ENCODE measurements at places on chromosomes 4 and X. TPM values are rescaled to one million over a fixed set of nuclear protein-coding genes. Genes with fewer than 3 reads are reported as not detected.

- H3K4me3 ChIP-seq = no peak overlapping the region
- peaks cover 14% of the 10 kb centered on the region for H3K4me1 ChIP-seq
- H3K27me3 ChIP-seq = no peaks in the 10 kb centered on the region
- H3K27ac ChIP-seq = no peak overlapping the region
- no peaks in the 10 kb centered on the region for H3K36me3 ChIP-seq
Observed at GRCh38 chr4:38004062-38004461, 43.9 kb downstream of the PTTG2 start.

The AWAT2 gene
- not detected for total RNA-seq

GRCh38 chr4:96955226-96955625, 1115.3 kb downstream of the PDHA2 start:
- DNase-seq = no peak
- no peak overlapping the region for H3K4me3 ChIP-seq
- no peaks in the 10 kb centered on the region for H3K36me3 ChIP-seq
- H3K27ac ChIP-seq = no peak overlapping the region
- H3K27me3 ChIP-seq = no peaks in the 10 kb centered on the region

The STK32B gene
- total RNA-seq = 0.56 TPM

The COL25A1 gene
- 22.7 TPM for total RNA-seq

DNA sequence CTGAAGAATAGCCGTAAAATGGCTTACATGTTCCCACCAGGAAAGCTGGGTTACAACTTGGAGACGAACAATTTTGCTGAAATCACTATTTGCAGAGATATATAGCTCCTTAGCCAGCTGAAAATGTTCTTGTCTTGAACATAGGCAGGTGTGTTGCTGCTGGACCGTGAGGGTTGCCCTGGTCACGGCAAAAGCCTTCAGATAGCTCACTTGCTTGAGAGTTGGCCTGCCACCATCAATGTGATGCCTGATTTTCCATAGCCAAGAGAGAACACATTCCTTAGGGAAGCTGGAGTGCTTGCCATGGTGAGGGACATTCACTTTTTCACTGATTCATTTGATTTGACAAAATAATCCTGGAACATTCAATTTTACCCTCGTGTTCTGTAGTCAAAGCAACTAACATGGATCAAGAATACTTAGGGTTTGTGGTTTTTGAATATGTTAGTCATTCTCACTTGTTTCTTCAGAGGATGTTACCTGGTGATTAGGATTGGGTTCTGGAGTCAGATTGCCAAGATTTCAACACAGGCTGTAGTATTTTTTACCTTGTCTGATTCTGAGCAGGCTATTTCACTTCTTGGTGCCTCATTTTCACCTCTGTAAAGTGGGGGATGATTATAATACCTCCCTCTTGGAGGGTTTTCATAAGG, 536.9 kb downstream of the RAPGEF2 start:
- no peaks in the 10 kb centered on the region for H3K36me3 ChIP-seq
- H3K27ac ChIP-seq = no peak overlapping the region
- H3K4me1 ChIP-seq = no peaks in the 10 kb centered on the region
- no peak for DNase-seq
- no peak overlapping the region for H3K4me3 ChIP-seq
- H3K27me3 ChIP-seq = peaks cover 1% of the 10 kb centered on the region

The FAM53A gene
- 1.8 TPM for total RNA-seq

The PRMT9 gene
- 8.3 TPM for total RNA-seq

The GYPE gene
- total RNA-seq = 0.41 TPM

GRCh38 chr4:107278791-107279483, 242.8 kb upstream of the DKK2 start:
- no peaks in the 10 kb centered on the region for H3K36me3 ChIP-seq
- H3K4me1 ChIP-seq = peaks cover 15% of the 10 kb centered on the region
- H3K4me3 ChIP-seq = no peak overlapping the region
- H3K27me3 ChIP-seq = no peaks in the 10 kb centered on the region
- DNase-seq = no peak

DNA sequence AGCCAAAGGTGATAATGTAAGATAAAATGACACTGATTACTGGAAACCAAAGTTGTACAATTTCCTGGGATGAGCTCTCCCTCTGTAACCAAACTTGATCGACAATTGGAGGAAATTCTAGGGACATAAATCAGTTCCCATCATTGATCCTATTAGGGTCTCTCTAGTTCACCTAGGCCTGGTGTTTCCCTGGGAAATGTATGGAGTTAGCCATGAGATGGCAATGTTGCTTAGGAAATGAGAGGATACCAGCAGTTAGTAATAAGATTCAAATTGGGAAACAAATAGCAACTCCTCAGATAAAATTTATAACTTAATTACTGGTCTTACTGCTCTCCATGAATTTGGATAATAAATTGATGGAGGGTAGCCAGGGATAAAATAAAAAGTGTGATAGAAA, 52.2 kb downstream of the SPATA18 start:
- no peaks in the 10 kb centered on the region for H3K36me3 ChIP-seq
- no peaks in the 10 kb centered on the region for H3K27me3 ChIP-seq
- H3K4me1 ChIP-seq = peaks cover 5% of the 10 kb centered on the region

DNA sequence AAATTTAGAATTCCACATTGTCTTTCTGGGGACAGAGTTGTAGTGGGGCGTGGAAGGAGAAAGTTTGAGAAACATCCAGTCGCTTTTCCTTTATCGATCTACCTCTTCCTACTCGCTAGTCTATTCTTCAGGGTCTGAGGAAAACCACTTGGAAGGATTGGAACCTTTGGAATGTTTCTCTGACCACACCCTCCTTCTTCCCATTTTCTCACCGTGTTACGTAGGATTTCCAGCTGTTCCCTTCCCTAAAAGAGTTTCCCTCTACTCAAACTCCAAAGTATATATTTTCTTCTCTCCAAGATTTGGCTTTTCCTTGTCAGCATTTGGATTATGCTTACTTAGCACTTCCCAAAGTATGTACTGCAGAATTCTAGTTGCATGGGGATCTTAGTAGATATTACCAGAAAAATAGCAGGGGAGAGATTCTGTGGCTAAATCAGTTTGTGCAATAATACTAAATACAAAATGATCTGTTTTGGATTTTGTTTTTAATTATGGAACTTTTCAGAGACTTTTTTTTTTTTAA, 4.9 kb downstream of the ENPEP start:
- H3K36me3 ChIP-seq = peaks cover 4% of the 10 kb centered on the region
- DNase-seq = no peak
- H3K27me3 ChIP-seq = no peaks in the 10 kb centered on the region

GRCh38 chr4:85128246-85129204, 162.0 kb upstream of the WDFY3 start:
- H3K27me3 ChIP-seq = peaks cover 5% of the 10 kb centered on the region
- H3K36me3 ChIP-seq = peaks cover 3% of the 10 kb centered on the region
- H3K27ac ChIP-seq = no peak overlapping the region
- peaks cover 16% of the 10 kb centered on the region for H3K4me1 ChIP-seq
- H3K4me3 ChIP-seq = no peak overlapping the region

DNA sequence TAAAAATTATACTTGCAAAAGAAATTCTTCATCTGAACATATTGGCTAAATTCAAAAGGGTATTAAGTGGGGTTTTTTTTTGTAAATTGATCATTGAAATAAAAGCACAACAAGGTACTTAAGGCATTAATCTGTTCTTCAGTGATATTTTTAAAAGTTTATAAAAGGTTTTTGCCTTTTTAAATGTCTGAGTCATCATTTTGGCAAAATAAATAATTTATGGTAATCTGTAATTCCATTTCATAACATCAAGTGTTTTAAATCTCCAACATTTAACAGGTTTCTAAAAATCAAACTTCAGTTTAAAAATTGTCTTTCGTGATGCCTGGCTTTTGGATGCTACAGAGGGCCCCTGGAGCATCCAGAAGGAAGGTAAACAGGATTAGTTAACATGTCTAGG, 27.4 kb downstream of the NLRP2B start:
- no peak overlapping the region for H3K27ac ChIP-seq
- no peaks in the 10 kb centered on the region for H3K36me3 ChIP-seq
- no peaks in the 10 kb centered on the region for H3K27me3 ChIP-seq
- H3K4me3 ChIP-seq = no peak overlapping the region

DNA sequence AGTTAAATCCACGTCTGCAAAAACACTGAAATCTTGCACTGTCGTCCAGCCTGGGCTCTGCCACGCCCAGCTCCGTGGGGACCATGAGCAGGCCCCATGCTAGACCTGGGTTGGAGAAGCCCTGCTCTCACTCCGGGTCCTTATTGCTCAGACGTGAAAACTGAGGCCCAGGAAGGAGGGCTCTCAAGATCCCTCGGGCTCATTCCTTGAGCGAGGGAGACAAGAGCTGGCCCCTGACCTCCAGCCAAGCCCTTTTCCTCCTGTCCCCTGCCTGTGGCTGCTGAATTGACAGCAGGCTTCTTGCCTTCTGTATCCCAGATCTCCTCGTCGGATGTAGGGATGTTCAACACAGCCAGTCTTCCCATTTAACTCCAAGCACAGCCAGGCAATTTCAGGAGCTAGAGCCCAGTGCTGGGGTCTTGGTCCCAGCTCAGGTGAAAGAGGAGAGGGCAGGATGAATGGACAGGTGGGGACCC, 109.5 kb downstream of the CPZ start:
- no peak overlapping the region for H3K27ac ChIP-seq
- H3K4me1 ChIP-seq = no peaks in the 10 kb centered on the region
- no peaks in the 10 kb centered on the region for H3K36me3 ChIP-seq
- H3K27me3 ChIP-seq = peaks cover 8% of the 10 kb centered on the region
- DNase-seq = no peak

The SCML2 gene
- 26.0 TPM for total RNA-seq

The TIMP1 gene
- 267 TPM for total RNA-seq

DNA sequence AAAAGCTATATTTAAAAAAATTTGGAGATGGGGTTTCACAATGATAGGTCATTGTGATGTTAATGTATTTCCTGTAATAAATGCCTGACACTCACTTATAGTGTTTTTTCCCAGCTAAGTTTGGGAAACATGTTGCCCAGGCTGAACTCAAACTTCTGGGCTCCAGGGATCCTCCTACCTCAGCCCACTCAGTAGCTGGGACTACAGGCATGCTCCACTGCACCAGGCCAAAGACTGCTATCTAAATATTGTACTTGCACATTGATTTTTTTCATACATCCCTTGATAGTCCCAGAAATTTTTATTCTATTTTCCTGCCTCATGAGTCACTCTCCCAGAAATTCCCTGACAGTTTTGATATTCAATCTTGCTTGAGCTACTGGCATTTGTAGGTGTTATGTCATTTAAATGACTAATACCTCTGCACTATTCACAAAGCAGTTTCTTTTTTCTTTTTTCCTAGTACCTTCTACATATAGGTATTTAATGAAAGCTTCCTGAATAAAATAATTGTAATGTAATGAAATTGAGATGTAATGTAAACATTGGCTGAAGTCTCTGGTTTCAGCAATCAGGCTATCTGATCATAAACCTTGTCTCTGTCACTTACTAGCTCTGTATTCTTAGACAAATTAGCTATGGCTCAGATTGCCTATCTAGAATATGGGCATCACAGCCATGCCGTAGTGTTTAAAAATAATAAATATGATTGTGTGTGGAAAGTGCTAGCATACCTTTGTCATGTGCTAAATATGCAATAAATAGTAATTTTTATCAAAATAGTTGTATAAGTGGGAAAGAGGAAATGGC, 1973.0 kb upstream of the AGA start:
- H3K27ac ChIP-seq = no peak overlapping the region
- H3K27me3 ChIP-seq = peaks cover 2% of the 10 kb centered on the region
- H3K4me3 ChIP-seq = no peak overlapping the region
- DNase-seq = no peak

The F8A3 gene
- 0.31 TPM for total RNA-seq

- no peak for DNase-seq
- peaks cover 11% of the 10 kb centered on the region for H3K36me3 ChIP-seq
- no peak overlapping the region for H3K27ac ChIP-seq
Observed at GRCh38 chrX:24761306-24761705, 67.6 kb downstream of the POLA1 start.

The BEX5 gene
- total RNA-seq = 45.4 TPM

The ZAR1 gene
- total RNA-seq = not detected

GRCh38 chrX:4690521-4690920, 977.1 kb upstream of the PRKX start:
- no peak for DNase-seq
- H3K27ac ChIP-seq = no peak overlapping the region
- no peak overlapping the region for H3K4me3 ChIP-seq
- no peaks in the 10 kb centered on the region for H3K36me3 ChIP-seq

DNA sequence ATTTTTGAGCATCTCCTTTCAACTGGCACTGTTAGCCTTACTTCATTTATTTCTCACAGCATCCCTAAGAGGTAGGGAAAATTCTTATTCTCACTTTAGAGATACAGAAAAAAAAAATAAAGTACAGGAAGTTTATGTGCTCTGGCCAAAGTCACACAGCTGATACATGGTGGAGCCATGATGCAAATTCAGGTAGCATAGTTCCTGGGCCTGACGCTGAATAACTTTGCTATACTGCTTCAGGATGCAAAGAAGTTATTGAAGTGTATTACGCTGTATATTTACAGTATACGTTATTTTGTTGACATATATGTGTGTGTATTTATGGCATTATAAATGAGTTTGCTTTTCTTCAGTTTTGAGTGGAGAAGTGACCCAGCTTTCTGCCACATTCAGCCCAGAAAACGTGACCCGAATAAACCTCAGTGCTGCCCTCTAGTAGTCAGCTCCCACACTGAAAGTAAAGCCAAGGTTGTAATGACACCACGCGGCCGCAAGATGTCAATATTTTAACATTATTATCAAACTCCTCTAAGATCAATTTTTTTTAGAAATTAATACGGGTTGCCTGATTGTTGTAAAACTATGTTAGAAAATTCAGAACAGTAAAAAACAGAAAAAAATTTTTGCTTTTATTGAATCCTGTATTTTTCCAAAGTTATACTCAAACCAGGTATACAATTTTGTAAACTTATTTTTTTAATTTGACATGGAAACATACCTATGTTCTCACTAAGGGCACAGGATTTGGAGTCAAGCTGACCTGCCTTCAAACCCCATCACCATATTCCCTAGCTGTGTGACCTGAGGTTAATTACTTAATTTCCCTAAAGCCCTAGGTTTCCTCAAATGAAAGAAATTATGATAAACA, 3.8 kb upstream of the GUCY2F start:
- H3K36me3 ChIP-seq = no peaks in the 10 kb centered on the region
- no peak overlapping the region for H3K27ac ChIP-seq
- H3K4me3 ChIP-seq = no peak overlapping the region
- H3K27me3 ChIP-seq = no peaks in the 10 kb centered on the region

- H3K4me1 ChIP-seq = peaks cover 2% of the 10 kb centered on the region
- no peak overlapping the region for H3K27ac ChIP-seq
- no peaks in the 10 kb centered on the region for H3K27me3 ChIP-seq
- no peak overlapping the region for H3K4me3 ChIP-seq
Observed at GRCh38 chrX:11781734-11782370, 23.8 kb downstream of the MSL3 start.

GRCh38 chrX:3592184-3592583, 121.3 kb downstream of the PRKX start:
- no peaks in the 10 kb centered on the region for H3K36me3 ChIP-seq
- H3K27ac ChIP-seq = no peak overlapping the region
- no peak for DNase-seq
- no peaks in the 10 kb centered on the region for H3K4me1 ChIP-seq
- H3K4me3 ChIP-seq = no peak overlapping the region

The NPY2R gene
- 3.6 TPM for total RNA-seq

The CT45A9 gene
- not detected for total RNA-seq

- no peak overlapping the region for H3K4me3 ChIP-seq
- peaks cover 16% of the 10 kb centered on the region for H3K4me1 ChIP-seq
- DNase-seq = no peak
- H3K36me3 ChIP-seq = peaks cover 4% of the 10 kb centered on the region
- no peak overlapping the region for H3K27ac ChIP-seq
- no peaks in the 10 kb centered on the region for H3K27me3 ChIP-seq
Observed at GRCh38 chr4:4639370-4639769, 97.5 kb upstream of the STX18 start.

The PABPC5 gene
- 1.5 TPM for total RNA-seq

- peaks cover 24% of the 10 kb centered on the region for H3K4me1 ChIP-seq
- DNase-seq = no peak
- H3K27me3 ChIP-seq = peaks cover 4% of the 10 kb centered on the region
Observed at GRCh38 chrX:119237562-119237942, 1.5 kb downstream of the PGRMC1 start.
